Activated CD4-positive, alpha-beta T cell treated with anti-CD3 and anti-CD28 coated beads, Interleukin-2, amount 10 ng/mL, durations not matched to agents 7 days and 5 days (primary cell): ENCODE measurements at places on chromosomes 2 and 18.
A peak's percentile ranks its signal among the peaks of the same experiment; 100 is the strongest.

- DNase-seq: peak; percentile 13
Measured at GRCh38 chr18:46333431-46334135, 229.4 kb downstream of the HAUS1 start.

- DNase-seq: no peak
Measured at GRCh38 chr2:75224636-75225094, 25.3 kb upstream of the TACR1 start.

- DNase-seq: no peak
Measured at GRCh38 chr2:58358026-58358425, 116.9 kb upstream of the FANCL start.

GRCh38 chr2:220744861-220745260, 827.2 kb downstream of the EPHA4 start:
- DNase-seq: no peak
